Cardiac septum (tissue), 1 donor: ENCODE measurements at places on chromosomes 1 and 21.

DNA sequence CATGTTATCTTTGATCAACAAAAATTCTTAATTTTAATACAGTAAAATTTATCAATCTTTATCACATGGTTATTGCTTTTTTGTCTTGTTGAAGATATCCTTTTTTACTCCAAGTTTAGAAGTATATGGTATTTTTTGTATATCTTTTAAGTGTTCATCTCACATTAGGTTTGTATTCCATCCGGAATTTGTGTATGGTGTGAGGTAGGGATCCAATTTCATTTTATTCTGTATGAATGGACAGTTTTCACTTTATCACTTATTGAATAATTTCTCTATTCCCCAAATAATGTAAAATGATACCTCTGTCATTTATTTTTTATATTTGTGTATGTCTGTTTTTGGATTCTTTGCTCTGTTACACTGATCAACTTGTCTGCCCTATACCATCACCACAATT, 25.3 kb downstream of the NFIA start:
- DNase-seq: no peak

DNA sequence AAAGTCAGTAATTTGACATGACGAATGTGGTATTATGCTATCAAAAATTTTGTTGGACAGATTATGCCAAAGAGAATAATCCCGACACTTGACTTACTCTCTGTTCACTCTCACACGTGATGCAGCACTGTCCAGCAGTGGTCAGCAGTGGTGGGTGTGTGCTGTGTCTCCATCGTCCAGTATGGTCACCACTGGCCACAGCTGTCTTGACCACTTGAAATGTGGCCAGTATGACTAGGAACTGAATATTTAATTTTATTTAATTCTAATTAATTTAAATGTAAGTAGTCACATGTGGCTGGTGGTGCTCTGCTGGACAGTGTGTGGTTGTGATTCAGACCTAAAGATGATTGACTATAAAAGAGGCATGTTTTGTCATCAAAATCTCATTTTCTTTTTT, 24.0 kb downstream of the URB2 start:
- DNase-seq: no peak

DNA sequence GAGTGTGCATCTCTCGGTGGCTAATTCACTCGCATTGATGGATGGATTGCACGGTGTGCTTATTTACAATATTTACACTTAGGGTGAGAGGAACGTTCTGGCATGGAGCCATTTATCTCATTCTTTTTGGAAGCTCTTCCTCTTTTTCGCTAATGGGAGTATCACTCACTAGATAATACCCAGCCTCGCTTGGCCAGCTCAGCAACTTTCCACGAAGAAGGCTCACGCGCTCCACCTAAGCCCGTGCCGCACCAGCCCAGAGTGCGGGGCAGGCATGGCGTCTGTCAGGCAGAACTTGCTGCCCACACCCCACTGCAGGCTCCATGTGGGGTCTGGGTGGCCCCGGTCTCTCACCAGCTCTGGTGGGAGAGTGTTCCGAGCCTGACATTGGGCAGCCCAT, 484.9 kb downstream of the NPHP4 start:
- no peak for DNase-seq

DNA sequence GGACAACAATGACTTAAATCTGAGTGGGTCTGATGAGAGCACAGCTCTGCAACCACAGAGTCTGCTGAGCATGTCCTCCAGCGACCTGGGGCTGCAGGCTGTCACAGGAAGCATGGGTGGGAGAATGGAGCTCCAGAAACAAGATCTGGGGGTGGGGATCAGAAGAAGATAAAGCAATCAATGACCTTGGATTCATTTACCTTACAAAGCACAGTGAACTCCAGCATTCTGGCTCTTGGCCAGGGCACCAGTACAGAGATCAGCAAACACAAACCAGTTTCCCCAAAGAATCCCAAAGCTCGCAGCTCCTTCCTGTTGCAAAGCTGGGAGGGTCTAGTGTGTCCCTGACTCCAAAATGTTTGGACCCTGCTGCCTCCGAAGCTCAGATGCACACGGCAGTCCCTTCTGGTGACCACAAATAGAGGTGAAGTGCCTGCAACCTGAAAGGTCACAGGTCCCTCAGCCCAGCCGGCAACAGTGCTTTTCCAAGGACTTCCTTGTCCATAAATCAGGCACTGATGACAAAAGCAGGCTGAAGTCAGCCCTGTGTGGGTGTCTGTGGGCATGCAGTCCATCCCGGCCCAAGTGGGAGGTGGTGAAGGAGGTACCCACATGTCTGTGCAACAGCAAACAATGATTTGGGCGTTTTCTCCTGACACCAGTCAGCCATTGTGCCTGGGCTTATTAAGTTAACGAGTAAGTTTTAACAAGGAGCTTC, 76.1 kb downstream of the SH3BGR start:
- no peak for DNase-seq

GRCh38 chr21:38133240-38133639, 123.6 kb upstream of the KCNJ15 start:
- DNase-seq: no peak

GRCh38 chr1:11822091-11822490, 16.1 kb downstream of the CLCN6 start:
- DNase-seq: no peak

DNA sequence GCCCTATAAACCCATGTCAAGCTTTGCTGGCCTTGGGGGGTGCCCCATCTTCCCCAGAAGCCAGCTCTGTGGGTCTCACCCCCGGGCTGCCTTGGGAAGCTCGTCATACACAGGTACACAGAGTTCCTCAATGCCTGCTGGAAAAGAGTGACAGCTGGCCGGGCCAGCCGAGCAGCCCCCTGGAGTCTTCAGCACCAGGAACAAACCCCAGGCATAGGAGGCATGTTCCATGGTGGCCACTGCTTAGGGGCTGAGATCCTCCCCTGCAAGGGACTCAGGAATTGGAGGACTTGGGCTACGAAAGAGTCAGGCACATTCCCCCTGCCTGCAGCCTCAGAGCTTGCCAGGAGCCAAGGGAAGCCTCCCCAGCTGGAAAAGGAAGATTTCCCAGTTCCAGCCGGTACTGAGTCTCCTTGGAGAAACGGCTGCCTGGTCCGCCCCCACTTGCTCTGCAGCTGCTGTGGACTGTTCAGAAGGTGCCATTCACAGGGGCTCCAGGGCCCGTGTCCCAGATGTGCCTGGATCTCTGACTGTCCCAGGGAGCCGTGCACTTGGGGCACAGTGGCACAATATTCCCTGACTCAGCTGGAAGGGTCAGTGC, 89.5 kb downstream of the STUM start:
- DNase-seq: peak; percentile 72

DNA sequence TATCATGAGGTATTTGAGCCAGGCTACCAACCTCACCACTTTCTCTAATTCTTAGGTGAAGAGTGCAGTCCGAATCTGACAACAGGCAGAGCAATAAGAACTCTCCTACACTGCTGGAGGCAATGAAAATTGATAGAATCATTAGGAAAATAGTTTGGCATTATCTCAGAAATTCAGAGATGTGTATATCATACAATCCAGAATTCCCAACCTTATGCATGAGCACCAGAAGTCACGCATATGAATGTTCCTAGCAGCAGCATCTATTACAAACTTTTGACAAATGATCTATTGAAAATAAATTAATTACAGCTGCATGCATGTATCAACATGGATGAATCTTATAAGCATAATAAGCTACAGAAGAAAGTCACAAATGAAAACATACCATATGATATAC, 176.9 kb upstream of the CAMK1G start:
- DNase-seq: no peak
